ENCODE measurements at places on chromosomes 13 and 19.

DNA sequence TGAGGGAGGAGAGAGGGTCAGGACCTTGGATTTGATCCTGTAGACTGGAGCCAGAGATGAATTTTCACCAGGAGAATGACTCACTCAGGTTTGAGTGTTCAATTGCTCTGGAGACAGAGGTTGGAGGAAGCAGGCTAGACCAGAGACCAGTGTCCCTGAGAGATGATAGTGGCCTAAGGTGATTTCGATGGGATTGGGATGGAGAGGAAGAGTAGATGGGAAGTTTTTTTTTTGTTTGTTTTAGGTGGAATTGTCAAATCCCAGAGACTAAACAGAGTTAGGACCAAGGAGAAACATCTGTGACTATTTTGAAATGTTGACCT, 2.3 kb downstream of the CEBPG start:
- DNase-seq, result no peak

- DNase-seq, result peak; percentile 96
These were observed at the start of gene TRPM4 for GRCh38 chr19:49157445-49158224. Gene TRPM4 (plus strand): TSS chr19:49157792. CDS start chr19:49157867, 75 bp downstream.

DNA sequence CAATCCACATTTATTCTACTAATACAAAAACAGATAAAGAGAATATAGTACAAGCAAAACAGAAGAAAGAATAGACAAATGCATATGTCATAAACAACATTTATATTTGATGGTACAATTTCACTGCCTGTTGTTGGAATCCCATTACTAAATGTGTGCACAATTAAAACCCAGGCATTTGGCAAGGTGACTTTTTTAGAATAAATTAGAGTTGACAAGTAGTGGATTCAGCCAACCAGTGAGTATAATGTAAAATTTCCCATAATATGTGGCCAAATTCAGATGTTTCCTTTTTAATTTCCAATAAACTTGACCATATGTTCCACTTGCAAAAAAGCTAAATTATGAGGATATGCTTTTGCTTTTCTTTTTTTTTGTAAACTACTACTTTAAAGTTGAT, 1578.8 kb downstream of the OLFM4 start:
- no peak for DNase-seq

GRCh38 chr19:38394488-38394887, 6.0 kb downstream of the SPRED3 start:
- no peak for DNase-seq

DNA sequence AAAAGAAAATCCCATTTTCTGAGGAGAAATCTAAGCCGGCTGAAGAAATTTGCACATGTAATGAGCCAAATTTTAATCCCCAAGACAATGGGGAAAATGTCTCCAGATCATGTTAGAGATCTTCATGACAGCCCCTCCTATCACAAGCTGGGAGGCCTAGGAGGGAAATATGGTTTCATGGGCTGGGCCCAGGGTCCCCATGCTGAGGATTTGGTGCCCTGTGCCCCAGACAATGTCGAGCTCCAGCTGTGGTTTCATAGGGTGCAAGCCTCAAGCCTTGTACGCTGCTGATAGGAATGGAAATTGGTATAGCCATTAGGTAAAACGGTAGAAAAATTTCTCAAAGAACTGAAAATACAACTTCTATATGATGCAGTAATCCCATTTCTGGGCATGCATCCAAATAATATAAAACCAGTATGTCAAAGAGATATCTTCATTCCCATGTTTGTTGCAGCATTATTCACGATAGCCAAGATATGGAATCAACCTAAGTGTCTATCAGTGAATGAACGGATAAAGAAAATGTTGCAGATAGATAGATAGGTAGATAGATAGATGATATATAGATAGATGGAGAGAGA, 19.3 kb upstream of the FREM2 start:
- DNase-seq, result no peak

DNA sequence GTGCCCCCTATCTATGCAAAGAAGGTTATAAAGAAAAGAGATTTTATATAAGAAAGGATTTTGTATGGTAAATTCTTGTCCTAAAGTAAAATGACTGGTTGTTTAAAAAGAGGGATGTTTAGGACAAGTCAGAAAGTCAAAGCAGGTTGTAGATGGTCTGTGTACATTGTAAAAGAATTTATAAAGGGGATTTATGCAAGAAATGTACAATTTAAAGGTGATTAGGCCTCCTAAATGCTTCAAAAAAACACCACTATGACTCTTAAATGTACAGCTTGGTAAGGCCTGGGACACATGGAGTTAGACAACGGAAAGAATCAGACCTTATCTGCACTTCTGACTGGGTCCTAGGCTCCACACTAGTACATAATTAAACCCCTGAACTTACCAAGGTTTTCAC, 19.3 kb upstream of the C13orf42 start:
- DNase-seq, result no peak

DNA sequence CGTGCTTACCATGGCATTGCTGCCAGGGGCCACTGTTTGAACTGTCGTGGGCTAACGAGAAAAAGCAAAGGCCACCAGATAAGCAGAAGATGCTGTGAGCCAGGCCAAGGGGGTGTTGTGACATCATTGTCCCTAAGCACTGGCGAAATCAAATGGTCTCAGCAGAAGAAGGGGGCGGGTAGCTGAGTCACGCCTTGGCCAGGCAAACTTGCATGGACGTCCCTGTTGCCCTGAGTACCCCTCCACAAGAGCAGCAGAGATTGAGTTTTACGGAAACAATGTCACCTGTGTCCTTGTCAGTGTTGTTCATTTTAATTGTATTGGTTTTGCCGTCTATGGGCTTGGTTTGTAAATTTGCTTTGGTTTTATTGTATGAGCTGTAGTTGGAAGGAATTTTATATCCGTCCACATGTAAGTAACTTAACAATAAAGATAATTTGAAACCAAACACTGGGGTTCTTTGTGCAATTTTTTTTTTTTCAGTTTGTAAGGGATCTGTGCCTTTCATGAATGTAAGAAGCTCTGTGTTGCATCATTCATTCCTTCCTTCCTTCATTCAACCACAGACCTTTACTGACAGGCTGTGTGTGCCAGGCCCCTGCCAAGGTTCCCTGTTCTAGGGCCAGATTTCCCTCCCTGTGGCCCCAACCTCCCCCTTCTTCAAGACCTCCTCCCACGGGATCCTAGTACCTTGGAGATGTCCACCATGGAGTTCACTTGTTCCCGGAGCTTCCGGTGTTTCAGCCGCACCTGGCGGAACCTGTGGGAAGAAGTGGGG, 12.3 kb downstream of the KCNN4 start:
- no peak for DNase-seq

- DNase-seq, result peak; percentile 60
These were observed 3.1 kb downstream of the CD320 start for GRCh38 chr19:8304841-8305621.

GRCh38 chr19:48918801-48919247, 14.7 kb upstream of the DHDH start:
- DNase-seq, result no peak

GRCh38 chr19:44988896-44989556, 12.2 kb upstream of the RELB start:
- no peak for DNase-seq

DNA sequence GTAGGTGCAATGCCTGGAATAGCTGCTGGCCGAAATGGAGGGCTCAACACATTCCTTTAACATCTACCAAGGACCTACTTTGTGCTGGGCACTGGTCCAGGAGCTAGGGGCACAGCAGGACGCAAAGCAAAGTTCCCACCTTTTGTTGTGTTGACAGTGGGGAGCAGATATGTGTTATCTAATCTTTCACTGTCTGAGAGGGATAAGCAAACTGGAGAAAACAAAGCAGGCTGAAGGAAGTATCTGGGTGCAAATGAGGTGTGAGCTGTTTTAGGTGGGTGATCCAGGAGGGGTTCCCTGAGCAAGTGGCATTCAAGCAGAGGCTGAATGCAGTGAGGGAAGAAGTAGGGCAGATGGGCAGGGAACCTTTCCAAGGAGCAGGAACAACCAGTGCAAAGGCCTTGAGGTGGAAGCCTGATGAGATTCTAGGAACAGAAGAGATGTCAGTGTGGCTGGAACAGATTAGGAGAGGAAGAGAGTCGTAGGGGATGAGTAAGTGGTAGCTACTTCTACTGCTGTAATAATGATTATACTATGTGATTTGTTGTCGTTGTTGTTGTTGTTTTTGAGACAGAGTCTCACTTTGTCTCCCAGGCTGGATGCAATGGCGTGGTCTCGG, 2.2 kb upstream of the PLAUR start:
- no peak for DNase-seq

GRCh38 chr13:99176309-99177276, 24.1 kb upstream of the UBAC2 start:
- peak; percentile 77 for DNase-seq

DNA sequence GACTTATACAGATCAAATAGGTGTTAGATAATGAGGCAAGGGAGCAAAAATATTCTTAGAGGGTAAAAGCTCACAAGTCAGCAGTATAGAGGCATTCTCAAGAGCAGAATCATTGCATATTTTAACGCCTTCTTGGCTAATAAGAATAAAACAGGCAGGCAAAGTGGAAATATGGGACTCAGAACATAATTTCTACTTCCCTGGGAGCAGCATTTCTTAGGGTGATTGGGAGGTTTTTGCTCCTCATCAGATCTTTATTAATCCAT, 39.6 kb downstream of the LHFPL6 start:
- DNase-seq, result no peak

GRCh38 chr13:26255115-26255514, 1.2 kb downstream of the CDK8 start:
- DNase-seq, result no peak

DNA sequence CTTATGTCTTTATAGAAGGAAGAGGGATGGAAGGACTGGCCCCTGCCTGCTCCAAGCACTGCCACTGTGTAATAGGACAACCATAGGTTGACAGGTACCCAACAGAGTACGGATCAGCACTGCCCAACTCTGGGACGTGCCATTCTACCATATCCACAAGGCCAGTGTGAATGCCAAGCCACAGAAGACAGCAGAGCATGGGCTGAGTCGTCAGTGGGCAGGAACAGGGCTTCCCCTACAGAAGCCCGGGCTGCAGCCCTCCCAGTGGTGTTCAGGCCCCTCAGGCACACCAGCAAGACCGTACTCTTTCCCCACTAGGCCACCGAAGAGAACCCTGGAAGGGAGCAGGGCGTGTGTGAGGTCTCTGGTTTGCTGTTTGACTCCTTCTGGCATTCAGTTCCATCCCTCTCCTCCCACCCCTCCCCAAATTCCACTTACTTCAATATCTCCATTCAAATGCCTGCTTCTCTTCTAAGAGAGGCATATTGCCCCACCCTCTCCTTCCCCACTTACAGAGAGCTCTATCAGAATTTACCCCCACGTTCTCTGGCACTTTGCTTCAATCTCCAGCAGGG, 209.4 kb downstream of the FOXO1 start:
- DNase-seq, result no peak

- DNase-seq, result peak; percentile 98
These were observed 1.5 kb downstream of the FOSB start for GRCh38 chr19:45469132-45469944.

GRCh38 chr19:4108767-4109625, 14.9 kb downstream of the MAP2K2 start:
- DNase-seq, result no peak

GRCh38 chr13:106381091-106381490, 154.4 kb downstream of the EFNB2 start:
- DNase-seq, result no peak

- peak; percentile 67 for DNase-seq
These were observed 438 bp downstream of the PRKCSH start for GRCh38 chr19:11435833-11436313.

DNA sequence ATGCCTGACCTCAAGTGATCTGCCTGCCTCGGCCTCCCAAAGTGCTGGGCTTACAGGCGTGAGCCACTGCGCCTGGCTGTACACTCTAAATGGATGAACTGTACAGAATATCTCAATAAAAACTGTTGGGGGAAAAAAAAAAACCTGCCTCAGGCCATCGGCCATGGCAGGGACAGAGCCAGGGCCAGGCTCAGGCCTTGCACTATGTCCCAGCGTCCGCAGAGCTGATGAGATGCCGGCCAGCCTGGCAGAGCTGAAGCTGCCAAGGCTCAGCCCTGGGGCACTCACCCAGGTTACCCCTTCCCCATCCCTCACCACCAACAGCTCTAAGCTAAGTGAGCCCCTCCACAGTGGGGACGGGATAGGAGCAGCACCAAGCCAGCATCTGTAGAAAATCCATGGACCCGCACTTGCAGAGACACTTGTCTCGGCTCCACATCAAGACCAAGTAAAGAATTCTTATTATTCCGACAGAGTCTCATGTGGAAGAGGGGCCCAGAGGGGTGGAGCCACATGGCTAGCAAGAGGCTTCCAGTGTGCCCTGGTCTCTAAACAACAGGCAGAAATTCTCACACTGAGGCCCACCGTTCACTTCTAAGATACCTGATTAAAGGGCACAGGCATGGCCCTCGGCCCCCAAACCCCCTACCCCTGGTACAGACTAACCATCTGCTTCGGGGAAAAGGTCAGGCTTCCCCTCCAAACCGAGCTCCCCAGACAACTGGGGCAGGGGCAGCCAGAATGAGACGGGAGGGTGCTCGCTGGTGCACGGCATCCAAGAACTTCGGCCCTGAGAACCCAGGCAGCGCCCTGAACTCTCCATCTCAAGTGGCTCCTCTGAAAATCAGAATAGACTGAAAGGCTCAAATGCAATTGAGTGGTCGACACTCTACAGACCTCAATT, 5.8 kb downstream of the PPP6R1 start:
- DNase-seq, result no peak

GRCh38 chr13:110046811-110047210, 260.1 kb downstream of the COL4A1 start:
- no peak for DNase-seq

DNA sequence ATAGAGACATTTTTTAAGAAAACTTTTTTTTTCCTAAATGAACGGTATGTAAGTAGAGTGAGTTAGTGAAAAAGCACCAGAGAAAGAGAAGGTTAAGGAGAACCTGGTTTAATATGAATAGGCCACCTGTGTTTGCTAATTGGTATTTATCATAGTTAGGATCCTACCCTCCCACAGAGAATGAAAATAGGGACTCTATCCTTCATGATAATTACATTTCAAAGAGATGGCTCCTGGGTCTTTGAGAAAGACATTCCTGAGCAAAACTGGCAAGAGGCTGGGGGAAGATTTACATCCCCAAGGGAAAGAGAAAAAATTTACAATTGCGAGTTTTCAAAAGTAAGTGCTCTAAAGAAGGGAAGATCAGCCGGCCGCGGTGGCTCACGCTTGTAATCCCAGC, 1284.5 kb downstream of the SLITRK1 start:
- no peak for DNase-seq

DNA sequence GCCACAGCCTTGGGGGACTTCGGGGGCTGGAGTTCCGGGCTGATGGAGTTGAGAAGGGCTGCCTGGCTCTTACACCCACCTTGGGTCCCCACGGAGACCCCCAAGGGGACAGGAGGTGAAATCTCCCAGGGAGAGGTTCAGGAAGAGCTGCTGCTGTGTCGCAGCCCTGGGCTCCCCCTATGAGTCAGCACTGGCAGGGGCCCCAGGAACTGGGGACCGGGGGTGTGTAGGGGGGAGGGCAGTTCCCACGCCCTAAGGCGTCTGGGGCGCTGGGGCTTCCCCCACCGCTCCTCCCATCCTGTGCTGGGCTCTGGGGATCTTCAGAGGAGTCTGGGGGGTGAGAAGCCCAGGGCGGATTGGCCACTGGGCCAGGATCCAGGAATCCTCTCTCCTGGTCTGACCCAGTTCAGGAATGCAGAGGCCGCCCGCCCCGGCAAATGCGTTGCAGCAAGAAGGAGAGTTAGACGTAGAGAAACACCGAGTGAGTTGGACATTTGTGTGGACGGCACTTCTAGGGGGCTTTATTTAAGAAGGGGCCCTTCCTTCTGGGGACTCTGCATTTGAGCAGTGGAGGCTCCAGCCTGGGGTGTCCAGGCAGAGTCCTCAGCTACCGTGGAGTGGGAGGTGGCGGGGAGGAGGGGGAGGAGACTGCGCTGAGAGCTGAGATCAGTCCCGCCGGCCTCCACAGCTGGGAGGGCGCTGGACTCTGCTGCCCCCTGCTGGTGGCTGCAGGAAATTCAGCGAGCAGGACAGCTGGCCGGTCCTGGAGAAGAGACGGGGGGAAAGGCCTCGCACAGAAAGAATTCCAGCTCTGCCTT, 15.0 kb upstream of the NANOS3 start:
- peak; percentile 95 for DNase-seq
